Globus pallidus (tissue), 1 donor: ENCODE measurements at places on chromosomes 11 and 22.
A peak's percentile ranks its signal among the peaks of the same experiment; 100 is the strongest.

GRCh38 chr11:104588446-104588845 is 309.8 kb downstream of the CASP12 start:
- DNase-seq, result no peak

GRCh38 chr11:122922893-122923292 is 40.3 kb downstream of the JHY start:
- DNase-seq, result no peak

GRCh38 chr11:70716216-70716615 is 317.9 kb downstream of the CTTN start:
- DNase-seq, result no peak

DNA sequence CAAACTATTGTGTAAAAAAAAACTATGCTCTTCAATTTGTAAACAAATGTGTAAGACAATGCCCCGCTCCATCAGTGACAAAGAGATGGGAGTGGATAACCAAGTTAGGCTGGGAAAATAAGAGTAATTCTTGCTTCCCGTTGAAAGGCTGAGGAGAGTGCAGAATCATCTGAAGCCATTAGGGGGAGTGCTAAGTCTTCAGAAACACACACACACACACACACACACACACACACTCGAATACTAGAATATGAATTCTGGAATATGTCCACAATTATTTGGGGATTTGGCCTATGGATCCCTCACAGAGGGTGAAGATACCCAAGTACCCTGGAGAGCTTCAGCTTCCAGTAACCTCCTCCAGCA is 27.8 kb upstream of the ROBO3 start:
- DNase-seq, result peak; percentile 70

DNA sequence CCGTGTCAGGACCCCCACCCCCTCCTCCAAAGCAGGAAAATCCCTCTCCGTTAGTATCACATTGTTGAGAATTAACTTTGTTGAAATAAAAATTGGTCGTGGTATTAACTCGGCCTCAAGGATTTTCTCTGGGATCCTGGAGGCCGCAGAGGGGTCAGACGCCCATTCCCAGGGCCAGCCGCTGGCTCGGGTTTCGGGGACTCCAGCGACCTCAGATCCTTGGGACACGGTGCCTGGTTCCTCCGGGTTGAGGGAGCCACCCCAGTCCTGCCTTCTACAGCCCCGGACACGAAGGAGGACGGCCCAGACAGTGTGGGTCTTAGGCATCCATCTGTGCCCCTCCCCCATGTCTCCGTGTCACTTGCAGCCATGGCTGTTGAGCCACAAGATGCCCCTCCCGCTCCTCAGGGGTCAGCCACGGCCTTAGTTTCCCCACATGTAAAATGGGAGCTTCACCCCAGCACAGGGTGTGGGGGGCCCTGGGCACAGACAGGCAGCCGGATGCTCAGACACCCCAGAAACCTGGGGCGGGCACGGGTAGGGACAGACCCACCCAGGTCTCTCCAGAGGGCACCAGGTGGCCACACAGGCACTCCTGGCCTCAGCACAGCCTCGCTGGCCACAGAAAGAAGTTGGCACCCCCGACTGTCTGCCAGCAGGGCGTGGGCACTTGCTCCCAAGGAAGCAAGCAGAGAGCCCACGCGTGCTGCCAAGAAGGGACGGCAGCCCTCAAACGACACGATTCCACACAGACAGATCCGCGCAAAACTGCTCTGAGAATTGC is 15.5 kb downstream of the GP1BB start:
- no peak for DNase-seq

DNA sequence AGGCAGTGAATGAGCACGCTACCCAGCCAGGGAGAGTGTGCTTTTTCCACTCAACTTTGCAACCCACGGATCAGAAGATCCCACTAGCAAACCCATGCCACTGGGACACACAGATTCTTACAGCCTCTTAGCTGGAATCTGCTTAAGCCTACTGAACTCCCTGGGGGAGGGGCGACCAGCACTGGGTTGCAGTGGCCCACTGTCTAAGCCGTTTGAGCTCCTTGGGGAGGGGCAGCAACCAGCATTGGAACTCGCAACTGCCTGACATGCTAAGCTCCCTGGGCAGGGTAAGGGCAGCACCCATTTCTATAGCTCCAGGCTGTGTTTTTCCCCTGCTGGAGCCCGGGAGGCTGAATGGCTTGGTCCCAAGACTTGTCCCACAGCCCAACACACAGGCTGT is 99.6 kb downstream of the FAM168A start:
- no peak for DNase-seq
